ENCODE measurements at places on chromosomes 16 and 17.

GRCh38 chr17:3993493-3994220 lies 29.4 kb upstream of the ATP2A3 start:
- DNase-seq, result no peak

- no peak for DNase-seq
These were observed 2.3 kb downstream of the IL21R start for GRCh38 chr16:27404163-27404823.

- DNase-seq, result no peak
These were observed 28.2 kb downstream of the USP31 start for GRCh38 chr16:23121024-23121423.

- DNase-seq, result no peak
These were observed 1.7 kb downstream of the STUB1 start for GRCh38 chr16:681746-682427.

DNA sequence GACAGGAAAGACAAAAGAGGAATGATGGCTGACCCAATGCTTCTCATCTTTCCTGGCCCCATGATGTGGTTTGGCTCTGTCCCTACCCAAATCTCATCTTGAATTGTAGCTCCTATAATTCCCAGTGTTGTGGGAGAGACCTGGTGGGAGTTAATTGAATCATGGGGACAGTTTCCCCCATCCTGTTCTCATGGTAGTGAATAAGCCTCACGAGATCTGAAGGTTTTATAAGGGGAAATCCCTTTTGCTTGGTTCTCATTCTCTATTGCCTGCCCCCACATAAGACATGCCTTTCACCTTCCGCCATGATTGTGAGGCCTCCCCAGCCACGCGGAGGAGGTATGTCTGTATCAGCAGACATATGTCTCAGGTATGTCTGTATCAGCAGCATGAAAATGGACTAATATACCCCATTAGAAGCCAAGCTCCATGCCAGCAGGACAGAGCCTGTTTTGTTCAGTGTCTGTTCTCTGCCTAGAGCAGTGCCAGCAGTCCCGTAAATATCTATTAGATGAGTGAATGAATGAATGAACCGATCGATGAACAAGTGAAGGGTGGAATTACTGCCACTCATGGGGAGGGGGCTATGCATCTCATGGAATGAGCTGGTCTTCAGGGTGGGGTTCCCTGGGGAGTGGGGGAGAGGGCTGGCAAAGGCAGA lies 304.4 kb downstream of the SOX9 start:
- DNase-seq, result no peak

- no peak for DNase-seq
These were observed 235.8 kb downstream of the MAP2K4 start for GRCh38 chr17:12256380-12256995.
